DMS 273 treated with DMSO at 0.1 percent for 48 hours (cell line): ENCODE measurements at places on chromosomes 7 and 10.
A peak's percentile ranks its signal among the peaks of the same experiment; 100 is the strongest.

DNA sequence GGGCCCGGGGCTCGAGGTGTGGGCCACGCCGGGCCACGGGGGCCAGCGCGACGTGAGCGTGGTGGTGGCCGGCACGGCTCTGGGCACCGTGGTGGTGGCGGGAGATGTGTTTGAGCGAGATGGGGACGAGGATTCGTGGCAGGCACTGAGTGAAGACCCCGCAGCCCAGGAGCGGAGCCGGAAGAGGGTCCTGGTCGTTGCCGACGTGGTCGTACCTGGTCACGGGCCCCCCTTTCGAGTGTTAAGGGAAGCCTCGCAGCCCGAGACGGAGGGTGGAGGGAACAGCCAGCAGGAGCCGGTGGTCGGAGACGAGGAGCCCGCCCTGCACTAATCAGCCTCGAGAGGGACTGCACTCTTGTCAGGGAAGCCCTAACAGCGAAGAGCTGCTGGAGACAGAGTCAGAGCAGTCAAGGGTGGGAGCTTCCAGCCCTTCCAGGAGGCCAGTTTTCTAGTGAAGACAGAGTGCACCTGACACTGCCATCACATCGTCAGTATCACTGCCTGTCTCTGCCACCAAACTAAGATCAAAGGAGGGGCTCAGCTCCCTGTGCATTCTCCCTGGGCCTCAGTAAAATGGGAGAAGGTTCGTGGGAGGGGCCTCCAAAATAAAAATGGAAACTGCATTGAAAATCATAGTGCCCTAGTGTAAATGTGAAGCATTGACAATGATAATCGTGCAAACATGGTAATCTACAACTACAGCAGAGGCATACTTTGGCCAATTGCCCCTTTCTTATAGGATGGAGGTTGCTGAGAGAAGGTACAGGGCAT, 1.3 kb downstream of the MBLAC1 start:
- DNase-seq, result no peak

- no peak for DNase-seq
Measured at GRCh38 chr7:22900101-22900500, 77.5 kb upstream of the TOMM7 start.

DNA sequence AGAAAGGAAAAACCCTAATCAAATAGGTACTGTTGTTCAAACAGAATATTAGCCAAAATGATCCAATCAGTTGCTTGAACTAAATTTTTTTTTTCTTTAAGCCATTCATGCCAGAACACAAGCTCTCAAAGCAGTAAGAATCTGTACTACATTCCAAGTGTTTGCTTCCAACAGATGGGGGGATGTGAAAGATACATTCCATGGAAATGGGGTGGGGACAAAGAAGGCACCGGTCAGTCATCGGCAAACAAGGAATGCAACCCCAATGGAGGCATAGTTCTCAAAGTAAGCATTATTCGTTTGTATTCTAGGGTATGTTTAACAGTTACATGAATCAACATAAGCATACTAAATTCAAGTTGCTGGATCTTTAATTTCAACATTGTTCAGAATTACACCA, 32.5 kb downstream of the C10orf143 start:
- no peak for DNase-seq

- no peak for DNase-seq
Measured at GRCh38 chr7:66170309-66171231, 34.6 kb upstream of the TPST1 start.

GRCh38 chr10:132706701-132707100, 79.2 kb downstream of the NKX6-2 start:
- no peak for DNase-seq

DNA sequence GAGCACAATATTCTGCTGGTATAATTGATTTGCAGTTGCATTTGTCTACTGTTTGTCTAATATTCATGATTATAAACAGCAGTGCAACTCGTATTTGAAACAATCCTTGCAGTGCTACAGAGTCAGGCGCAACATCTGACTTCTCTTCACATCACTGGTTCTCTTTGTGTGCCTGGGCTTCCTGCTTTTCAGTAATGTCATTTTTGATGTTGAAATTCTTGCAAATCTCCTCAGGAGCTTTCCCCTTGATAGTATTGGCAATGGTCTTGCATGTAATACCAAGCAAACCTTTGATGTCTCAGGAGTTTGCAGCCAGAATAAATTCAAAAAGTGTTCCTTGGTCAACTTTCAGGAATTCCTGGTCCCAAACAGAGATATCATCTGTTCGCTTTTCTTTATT, 20.2 kb downstream of the HPS6 start:
- no peak for DNase-seq

GRCh38 chr7:90749774-90750173, 153.7 kb downstream of the CDK14 start:
- no peak for DNase-seq

DNA sequence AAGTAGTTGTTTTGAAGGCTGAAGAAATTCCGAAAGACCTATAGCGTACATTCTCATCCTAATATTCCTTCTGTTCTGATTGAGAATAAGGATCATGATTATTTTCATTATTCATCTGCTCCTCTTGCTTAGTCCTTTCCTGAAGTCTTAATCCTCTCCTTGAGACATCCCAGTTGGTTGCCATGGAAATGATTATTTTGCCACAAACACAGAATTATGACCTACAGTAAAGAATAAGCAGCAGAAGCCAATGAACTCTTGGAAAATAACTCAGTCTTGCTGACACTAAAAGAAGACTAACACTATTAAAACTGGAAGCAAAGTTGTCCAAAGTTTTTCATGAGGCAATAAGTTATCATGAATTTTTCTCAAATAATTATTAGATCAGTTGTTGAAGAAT, 47.8 kb upstream of the JAZF1 start:
- DNase-seq, result no peak

DNA sequence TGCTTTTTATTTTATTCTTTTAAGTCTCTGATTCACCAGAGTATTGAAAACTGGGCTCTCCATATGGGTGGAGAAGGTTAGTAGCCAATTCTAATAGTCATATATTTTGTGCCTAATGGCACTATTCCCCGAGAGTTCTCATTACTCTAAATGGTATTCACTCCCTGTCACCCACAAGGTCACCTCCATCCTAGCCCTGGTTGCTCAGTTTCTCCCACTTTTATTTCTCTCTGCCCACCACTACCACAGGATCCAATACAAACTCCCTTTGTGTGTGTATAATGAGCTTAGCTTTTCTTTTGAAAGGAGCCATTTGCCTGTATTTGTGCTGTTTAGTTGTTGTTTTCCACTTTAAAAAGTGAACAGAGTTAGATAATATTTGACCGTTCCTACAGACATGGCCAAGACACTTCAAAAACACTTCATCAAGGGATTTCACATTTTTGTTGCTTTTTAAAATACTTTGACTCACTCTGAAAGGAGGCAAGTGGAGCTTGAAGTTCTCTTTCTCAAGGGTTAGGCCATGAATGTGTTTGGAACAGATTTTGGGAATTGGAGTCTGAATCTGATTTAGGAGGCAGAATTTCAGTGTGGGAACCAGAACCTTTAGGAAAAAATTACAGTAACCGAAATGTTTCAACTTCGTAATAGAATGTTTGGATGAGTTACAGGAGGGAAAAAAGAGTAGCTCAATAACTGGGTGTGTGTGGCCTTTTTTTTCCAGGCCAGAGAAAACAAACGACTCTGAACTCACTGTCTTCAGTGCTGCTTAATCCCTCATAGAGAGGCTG, 321.3 kb downstream of the BICC1 start:
- DNase-seq, result no peak

DNA sequence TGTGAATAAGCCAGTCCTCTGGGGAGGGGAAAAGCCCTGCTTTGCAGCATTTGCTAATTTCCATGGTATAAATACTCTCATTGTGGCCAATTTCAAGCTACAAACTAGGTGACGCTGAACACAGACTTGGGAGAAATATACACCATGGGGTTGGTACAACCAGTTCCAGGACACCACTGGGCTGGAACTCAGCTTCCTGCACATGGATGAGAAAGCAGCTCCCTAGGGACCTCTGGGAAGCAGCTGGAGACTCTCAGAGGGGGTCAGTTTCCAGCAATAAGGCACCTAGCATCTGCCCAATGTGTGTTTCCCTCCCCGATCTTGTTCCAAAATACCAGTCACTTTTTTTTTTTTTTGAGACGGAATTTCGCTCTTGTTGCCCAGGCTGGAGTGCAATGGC, 56.8 kb upstream of the WDR11 start:
- no peak for DNase-seq

DNA sequence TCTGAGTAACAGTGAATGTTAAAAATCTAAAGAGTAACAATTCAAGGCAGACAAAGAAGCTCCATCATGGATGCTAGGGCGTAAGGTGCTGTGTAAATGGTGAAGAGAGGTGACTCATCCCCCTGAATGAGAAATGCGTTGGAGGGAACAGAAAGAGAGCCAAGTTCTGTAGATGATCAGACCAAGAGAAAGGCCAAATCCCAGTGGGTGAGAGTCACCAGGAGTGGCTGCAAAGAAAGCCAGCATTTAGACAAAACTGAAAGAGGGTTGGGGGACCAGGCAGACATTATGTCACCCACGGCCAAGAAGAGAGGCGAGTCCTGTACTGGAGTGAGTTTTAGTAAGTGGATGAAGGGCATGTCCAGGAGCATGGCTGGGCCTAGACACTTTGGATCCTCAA, 153.1 kb downstream of the TRIL start:
- no peak for DNase-seq

GRCh38 chr7:105015390-105015965, 1.5 kb downstream of the KMT2E start:
- peak; percentile 36 for DNase-seq

DNA sequence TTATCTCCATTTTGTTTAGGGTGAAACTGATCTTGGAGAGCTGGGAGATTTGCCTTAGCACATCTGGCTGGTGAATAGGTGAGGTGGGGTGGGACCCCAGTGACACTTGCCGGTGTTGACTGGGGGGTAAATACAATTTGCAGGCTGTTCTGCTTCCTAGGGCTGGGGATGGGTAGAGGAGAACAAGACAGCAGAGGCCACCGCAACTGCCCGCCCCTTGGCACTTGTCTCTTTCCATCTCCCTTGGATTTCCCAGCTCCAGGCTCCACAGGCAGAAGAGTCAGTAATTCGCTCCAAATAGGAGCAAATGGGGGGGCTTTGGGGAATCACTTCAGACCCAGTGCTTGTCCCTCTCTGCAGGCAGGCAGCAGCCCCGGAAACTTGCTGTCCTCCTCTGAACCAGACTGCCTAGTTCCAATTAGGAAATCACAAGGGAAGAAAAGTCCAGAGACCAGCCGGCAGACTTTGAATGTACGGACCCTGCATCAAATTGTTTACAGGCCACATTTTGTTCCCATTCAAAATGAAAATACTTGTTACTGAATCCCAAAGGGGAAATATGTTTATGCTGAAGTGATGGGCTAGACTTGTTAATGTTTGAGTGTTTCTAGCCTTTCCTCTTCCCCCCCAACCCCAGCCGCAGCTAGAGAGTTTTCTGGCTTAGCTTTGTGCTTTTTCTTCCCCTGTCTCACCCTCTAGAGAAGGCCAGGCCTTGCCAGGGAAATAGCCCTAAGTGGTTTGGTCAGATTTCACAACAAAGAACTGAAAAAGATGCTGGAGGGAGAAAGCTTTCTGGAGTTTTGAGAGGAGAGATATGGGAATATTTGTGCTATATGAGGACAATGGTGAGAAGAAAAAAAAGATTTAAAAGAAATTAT, 10.0 kb upstream of the INPP5F start:
- DNase-seq, result no peak

GRCh38 chr7:120163449-120163848, 109.5 kb upstream of the KCND2 start:
- DNase-seq, result no peak

GRCh38 chr10:105718207-105718995, 1077.3 kb downstream of the SORCS3 start:
- DNase-seq, result no peak

DNA sequence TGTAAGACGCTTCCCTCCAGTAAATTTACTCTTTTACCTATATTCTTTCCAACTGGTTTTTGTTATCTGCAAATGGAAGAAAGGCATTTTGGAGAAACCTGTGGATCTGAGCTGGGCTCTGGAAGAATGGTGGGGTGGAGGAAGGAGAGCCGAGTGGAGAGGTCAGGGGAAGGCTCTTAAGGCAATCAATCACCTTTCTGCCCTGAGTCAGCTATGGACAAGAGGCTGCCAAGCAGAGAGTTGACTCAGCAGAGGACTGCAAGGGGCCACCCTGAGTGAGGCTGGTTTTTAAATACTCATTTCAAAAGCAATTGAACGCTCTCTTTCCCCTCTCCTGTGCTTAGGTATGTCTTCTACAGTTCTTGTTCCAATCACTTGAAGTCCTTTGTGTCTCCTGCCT, 81.8 kb downstream of the SPAG6 start:
- DNase-seq, result no peak

- no peak for DNase-seq
Measured at GRCh38 chr10:98472196-98472595, 25.5 kb upstream of the HPS1 start.

DNA sequence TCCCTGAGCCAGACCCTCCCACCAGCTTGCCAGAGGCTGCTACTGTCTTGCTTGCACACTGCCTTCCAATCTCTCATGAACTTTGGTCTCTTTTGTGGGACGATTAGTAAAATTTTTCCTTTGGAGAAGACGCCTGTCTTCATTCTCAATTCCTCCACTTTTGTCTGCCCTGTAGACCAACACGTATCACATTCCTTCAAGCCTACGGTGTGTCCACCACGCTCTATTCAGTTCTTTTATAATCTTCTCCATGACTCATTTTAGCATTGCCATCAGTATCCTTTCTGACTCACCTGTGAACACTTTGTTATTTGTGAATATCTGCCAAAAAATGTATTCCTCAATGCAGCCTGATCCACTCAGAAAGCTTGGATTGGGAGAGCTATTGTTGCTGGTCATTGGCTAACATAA, 1.4 kb downstream of the GIMAP5 start:
- DNase-seq, result no peak

- DNase-seq, result no peak
Measured at GRCh38 chr10:5949009-5949759, 28.2 kb downstream of the IL15RA start.

- no peak for DNase-seq
Measured at GRCh38 chr7:134885967-134886352, 100.3 kb upstream of the AGBL3 start.

DNA sequence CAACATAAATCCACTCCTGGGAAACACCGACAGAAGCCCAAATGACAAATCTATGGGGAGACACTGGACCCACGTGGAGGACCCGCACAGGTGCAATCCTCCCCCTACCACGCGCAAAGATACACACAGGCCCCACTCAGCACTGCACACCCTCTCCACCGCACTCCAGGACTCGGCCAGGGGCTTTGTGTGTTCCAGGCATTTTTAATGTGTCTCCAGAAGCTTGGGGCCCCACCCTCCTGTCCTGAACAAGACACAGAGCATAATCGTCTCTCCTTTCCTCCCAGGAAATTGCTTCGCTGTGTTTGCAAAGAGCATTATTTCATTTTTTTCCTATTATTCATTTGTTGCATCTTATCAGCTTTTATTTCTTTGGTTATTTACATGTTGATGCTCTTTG, 82.8 kb downstream of the GLI3 start:
- DNase-seq, result no peak

DNA sequence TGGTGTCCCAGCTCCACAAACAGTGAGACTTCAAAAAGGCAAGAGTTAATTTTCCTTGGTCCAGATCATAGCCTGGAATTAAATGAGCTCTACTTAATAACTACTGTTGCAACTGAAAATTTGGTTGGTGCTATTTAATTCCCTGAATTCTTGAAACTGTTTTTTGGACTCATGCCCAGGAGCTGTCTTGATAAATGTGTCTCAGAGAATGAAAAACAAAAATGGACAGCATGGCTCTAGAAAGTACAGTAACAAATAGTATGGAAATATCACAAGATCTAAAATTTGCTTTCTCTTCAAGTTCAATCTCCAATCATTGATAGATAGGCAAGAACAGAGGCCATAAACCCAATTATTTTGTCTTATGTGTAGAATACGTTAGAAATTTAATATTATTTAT, 42.5 kb downstream of the CCDC71L start:
- DNase-seq, result peak; percentile 13

GRCh38 chr7:90210981-90211380, 559 bp upstream of the STEAP2 start:
- DNase-seq, result no peak
